ENCODE measurements at places on chromosomes 3 and 15. TPM values are rescaled to one million over a fixed set of nuclear protein-coding genes. Genes with fewer than 3 reads are reported as not detected.

UTS2B gene
- polyA plus RNA-seq = 0.46 TPM

WDR49 gene
- polyA plus RNA-seq = 1.1 TPM

UBAP1L gene
- polyA plus RNA-seq = 10.3 TPM

RASL12 gene
- not detected for polyA plus RNA-seq

NFKBIZ gene
- 0.84 TPM for polyA plus RNA-seq

OR5K2 gene
- not detected for polyA plus RNA-seq

ZNF660 gene
- polyA plus RNA-seq = 8.1 TPM

LRTM1 gene
- polyA plus RNA-seq = not detected

FBXO40 gene
- not detected for polyA plus RNA-seq

CLDN16 gene
- not detected for polyA plus RNA-seq

MCF2L2 gene
- 9.3 TPM for polyA plus RNA-seq

ATP8B4 gene
- 1.0 TPM for polyA plus RNA-seq

SCAPER gene
- 59.9 TPM for polyA plus RNA-seq

CILP gene
- polyA plus RNA-seq = 1.4 TPM

FANCD2OS gene
- polyA plus RNA-seq = not detected

C15orf62 gene
- polyA plus RNA-seq = not detected

SEMA6D gene
- 108 TPM for polyA plus RNA-seq

SOX14 gene
- polyA plus RNA-seq = not detected

COL6A6 gene
- polyA plus RNA-seq = not detected
